ENCODE measurements at places on chromosomes 1 and 21.
A peak's percentile ranks its signal among the peaks of the same experiment; 100 is the strongest.

DNA sequence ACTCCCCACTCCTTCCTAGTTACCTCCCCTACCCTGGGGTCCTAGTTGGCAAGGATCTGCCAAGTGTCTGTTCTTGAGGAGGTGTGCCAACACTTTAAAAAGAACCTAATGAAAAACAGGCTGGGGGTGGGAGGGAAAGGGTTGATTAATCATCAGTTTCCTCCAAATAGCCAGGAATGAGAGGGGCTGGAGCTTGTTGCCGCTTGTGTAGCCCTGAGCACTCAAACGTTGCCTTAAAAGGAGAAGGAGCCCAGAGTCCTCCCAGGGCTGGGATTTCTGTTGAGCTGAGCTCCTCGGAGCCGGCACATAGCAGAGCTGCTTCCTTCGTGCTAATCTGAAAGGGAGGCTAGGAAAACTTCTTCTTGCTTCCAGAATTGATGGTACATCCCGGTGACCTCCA lies 15.9 kb downstream of the SHISA4 start:
- no peak for DNase-seq

- peak; percentile 36 for DNase-seq
Observed at GRCh38 chr1:91783423-91784170, 102.4 kb downstream of the TGFBR3 start.

GRCh38 chr1:233081735-233082134 lies 131.3 kb downstream of the NTPCR start:
- DNase-seq = peak; percentile 79

GRCh38 chr21:18776936-18777335 lies 373.4 kb upstream of the TMPRSS15 start:
- DNase-seq = no peak

GRCh38 chr1:46521414-46521813 lies 30.0 kb downstream of the KNCN start:
- no peak for DNase-seq

DNA sequence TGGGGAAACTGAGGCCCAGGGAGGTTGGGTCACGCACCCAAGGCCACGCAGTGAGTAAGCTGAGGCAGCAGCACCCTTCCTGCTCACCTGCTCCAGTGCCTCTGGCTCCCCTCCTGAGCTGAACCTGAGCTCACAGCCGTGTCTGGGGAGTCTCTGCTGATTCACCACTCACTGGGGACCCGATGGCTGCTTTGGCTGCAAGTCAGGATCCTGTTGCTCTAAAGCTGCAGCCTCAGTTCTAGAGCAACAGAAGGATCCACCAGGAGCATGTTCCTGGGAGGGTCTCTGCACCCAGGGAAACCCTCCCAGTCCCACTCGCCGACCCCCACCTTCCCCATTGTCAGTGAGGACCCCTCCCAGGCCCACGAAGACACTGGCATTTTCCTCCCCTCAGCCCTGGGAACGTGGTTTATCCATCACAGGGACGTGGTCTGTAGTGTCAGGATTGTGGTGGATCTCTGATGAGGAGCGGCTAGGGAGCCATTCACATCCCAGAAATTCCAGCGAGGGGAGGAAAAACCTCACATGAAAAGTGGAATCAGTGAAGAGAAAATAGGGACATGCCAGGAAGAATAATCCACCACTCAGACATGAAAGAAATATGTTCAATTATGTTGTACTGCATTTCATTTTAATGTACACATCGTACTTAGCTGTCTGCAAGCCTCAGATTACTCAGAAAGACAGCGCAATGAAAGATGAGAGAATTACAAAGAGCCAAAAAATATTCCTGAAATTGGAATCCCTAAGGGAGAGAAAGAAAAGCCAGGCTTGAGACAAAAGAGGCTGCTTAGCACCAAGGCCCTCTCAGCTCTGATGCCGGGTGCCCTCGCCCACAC lies 447.2 kb downstream of the MATN1 start:
- DNase-seq = no peak

DNA sequence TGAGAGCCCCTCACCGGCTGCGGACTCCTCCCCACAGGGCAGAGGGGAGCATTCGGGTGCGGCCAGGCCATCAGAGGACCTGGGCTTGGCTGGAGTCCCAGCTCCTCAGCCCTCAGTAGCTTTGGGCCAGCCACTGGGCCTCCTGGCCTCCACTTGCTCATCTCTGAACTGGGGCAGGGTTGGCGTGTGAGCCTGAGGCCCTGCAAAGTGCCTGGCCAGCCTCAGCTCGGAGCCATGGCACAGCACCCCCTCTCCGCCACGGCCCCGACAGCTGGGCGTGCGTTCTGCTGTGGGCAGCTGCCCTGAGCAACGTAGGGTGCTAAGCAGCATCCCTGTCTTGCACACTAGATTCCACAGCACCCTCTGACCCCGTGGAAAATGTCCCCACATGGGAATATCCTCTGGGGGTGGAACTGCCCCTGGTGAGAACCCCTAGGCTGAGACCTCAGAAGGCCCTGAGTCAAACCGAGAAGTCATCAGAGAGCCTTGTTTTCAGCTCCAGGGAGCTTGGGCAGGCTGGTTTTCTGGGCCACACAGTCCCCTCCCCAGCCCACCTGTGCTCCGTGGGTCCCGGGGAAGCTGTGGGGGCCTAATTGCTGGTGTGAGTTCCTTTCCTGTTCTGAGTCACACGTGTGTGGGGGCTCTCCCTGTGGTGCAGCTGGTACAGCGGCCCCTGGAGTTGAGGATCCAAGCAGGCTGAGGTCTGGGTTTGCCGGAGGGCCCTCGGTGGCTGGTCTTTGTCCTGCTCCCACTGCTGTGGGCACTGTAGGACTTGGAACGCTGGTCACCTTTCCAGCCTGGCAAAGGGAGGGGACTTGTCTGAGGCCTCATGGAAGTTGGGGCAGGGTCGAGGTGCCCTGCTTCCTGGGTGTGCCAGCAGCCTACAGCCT lies 24.5 kb downstream of the TP73 start:
- DNase-seq = no peak

- DNase-seq = no peak
Observed at GRCh38 chr1:153032073-153032472, 1.1 kb downstream of the SPRR1B start.

- no peak for DNase-seq
Observed at GRCh38 chr1:204091066-204091465, 18.2 kb downstream of the SOX13 start.

- no peak for DNase-seq
Observed at GRCh38 chr1:15733726-15734226, 2.3 kb upstream of the SLC25A34 start.

DNA sequence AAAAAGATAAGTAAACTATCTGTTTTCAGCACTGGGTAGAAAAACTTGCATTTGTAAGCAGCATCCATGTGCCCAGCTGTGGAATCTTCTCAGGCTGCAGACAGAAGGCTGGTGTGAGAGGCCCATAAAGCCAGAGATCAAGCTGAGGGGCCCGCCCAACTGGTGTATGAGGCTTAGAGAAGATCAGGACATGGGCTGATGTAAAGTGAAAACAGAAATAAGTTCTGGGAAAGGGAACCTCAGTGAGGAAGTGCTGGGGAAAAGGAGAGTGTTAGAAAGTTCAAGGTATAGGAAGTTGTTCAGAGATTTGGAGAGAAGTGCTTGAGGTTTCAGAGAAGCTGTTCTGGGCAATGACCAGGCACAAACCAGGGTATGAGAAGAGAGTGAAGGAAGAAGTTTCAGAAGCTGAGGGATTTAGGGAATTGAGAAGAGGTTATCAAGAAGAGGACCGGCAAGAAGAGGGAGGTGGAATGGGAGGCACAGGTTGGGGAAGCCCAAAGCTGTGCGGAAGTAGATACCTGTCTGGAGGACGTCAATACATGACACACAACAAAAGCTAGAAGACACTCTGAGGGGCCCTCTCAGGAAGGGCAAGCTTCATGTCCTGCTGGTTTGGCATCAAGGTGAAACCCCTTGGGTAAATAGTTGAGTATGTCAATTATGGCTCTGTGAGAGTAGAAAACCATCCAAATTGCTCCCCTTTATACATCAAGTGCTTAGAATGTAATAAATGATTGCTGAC lies 2.7 kb upstream of the CD5L start:
- no peak for DNase-seq

GRCh38 chr21:15797577-15798363 lies 68.0 kb downstream of the USP25 start:
- no peak for DNase-seq

GRCh38 chr1:38265293-38266196 lies 219.0 kb upstream of the POU3F1 start:
- no peak for DNase-seq

- DNase-seq = no peak
Observed at GRCh38 chr21:35172231-35172630, 123.1 kb upstream of the RUNX1 start.

GRCh38 chr1:80072563-80072962 lies 1066.0 kb upstream of the ADGRL4 start:
- DNase-seq = no peak

DNA sequence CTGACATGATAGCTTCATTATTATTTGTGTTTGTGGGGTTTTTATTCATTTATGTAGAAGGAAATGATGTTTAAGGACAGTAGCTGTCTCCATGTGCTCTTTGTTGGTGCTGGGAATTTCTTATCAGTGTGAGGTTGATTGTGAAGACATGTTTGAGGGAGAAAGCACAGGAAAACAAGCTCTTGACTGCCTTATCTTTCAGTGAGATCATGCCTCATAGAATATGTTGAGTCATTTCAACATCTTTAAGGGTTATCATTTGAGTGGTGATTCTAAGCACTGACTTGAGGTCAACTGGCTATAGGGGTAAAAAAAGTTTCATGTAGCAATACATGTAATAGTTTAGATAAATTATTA lies 405.1 kb upstream of the ADAMTS5 start:
- peak; percentile 20 for DNase-seq

GRCh38 chr1:33259879-33260278 lies 3.6 kb downstream of the ZNF362 start:
- DNase-seq = no peak

GRCh38 chr21:16840538-16840937 lies 672.3 kb upstream of the CXADR start:
- DNase-seq = no peak

GRCh38 chr1:26705788-26706311 lies 10.0 kb downstream of the ARID1A start:
- DNase-seq = peak; percentile 72

DNA sequence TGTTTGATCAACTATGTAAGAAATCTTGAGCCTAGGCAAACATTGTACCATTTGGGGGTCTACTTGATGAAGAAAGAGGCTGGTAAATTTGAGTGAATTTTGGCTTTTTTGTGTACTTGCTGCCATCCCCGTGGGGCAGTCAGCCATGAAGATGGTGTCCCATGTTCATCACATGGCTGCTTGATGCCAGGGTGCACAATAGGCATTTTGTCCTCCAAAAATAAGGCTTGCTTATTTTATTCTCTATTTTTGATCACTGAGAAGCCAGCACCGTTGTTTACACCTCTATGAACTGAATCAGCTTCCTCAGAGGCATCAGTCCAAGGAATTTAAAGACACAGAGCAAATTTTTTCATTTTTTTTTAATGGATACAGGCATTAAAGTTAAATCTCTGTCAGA lies 1195.7 kb downstream of the AMY1C start:
- no peak for DNase-seq

- DNase-seq = no peak
Observed at GRCh38 chr21:34022627-34023335, 50.6 kb upstream of the MRPS6 start.

DNA sequence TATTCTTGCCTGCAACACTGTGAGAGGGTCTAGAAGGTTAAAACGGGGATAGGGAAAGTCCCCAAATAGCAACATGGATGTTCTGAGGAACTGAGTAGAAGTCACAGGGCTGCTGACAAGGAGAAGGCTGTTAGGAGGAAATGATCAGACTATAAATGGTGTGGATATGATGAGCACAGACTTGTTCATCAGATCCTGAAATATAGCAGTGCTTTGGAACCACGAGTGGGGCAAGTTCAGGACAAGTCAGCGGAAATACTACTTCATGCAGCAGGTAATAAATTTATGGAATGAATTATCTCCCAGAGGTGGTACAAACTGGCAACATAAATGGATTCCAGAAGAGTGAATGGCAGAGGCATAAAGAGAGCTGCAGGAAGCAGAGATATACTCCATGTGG lies 3.2 kb upstream of the KIAA0040 start:
- no peak for DNase-seq

DNA sequence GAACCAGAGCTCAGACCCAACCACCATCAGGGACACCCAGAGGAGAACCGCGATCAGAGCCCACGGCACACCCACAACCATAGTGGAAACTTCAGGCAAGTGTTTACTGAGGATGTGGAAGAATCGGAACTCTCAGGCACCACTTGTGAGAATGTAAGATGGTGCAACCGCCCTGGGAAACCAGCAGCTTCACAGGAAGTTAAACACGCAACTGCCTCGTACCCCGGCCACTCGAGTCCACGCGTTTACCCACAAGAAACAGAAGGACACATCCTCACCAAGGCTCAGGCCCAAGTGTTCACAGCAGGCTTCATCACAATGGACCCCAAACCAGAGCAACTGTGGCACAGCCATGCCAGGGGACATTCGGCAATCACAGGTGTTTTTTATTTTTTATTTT lies 51.4 kb upstream of the COL6A2 start:
- DNase-seq = no peak

DNA sequence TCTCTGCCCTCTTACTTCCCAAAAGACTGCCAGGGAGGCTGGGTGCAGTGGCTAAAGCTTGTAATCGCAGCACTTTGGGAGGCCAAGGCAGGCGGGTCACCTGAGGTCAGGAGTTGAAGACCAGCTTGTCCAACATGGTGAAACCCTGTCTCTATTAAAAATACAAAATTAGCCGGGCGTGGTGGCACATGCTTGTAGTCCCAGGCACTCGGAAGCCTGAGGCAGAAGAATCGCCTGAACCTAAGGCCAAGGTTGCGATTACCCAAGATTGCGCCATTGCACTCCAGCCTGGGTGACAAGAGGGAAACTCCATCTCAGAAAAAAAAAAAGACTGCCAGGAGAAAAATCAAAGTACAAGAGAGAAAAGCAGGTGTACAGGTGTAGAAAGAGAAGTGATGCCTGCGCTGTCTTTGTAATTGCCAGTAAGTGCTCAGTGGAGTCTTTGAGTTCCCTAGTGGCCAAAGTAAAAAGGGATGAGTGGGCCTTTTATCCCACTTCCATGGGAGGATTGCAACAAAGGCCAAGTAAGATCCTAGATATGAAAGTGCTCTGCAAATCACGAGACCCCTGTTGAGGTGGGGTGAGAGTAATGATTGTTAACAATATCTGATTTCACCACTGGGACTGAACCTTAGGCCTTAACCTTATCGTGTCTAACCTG lies 94.7 kb upstream of the WNT4 start:
- DNase-seq = no peak

- DNase-seq = no peak
Observed at GRCh38 chr21:36994501-36995158, 11.9 kb upstream of the RIPPLY3 start.

DNA sequence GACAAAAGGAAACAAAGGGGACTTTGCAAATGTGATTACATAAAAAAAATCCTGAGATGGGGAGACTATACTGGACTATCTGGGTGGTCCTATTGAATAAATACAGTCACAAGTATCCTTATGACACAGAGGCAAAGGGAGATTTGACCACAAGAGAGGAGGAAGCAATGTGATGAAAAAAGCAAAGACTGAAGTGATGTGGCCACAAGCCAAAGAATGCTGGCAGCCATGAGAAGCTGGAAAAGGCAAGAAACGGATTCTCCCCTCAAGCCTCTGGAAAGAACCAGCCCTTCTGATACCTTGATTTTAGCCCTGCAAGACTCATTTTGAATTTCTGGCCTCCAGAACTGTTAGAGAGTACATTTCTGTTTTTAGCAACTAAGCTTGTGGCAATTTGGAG lies 36.4 kb downstream of the OLFML2B start:
- no peak for DNase-seq

GRCh38 chr1:200021577-200022238 lies 5.8 kb upstream of the NR5A2 start:
- DNase-seq = no peak

GRCh38 chr21:18164933-18165332 lies 79.7 kb upstream of the CHODL start:
- DNase-seq = no peak
